Effector memory CD8-positive, alpha-beta T cell (primary cell): ENCODE measurements at places on chromosomes 11 and 22.

- no peak for DNase-seq
Observed at GRCh38 chr11:4654635-4655369, 11.0 kb downstream of the OR51E1 start.

DNA sequence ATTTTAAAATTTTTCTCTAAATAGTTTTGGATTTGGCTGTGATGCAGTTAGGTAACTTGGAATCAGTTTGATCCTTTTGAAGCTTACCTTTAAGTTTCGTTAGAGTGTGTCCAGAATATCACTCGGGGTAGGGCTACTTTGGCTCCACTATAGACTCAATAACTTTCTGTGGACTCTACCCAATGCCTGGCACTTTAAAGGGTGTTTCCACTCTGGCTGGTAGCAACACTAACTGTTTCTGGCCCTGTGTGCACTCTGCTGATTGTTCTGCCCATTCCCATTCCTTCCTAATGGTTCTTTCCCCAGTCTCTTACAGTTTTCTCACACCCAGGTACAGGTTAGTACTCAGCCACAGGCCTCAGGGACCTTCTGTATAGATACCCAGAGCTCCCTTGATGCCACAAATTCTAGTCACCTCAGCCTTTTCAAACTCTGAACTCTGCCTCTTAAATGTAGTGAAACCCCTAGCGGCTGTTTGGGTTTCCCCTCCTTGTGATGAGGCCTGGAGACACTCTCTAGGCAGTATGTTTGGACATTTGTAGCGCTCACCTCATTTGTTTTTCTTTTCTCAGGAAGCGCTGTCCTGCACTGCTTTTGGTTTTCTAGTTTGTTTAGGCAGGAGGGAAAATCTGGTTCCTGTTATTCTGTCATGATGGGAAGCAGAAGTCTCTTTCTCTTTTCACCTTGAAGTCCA is 16.8 kb downstream of the CUL5 start:
- DNase-seq, result no peak

GRCh38 chr22:41888627-41889200 is 26.2 kb downstream of the SHISA8 start:
- DNase-seq, result no peak

DNA sequence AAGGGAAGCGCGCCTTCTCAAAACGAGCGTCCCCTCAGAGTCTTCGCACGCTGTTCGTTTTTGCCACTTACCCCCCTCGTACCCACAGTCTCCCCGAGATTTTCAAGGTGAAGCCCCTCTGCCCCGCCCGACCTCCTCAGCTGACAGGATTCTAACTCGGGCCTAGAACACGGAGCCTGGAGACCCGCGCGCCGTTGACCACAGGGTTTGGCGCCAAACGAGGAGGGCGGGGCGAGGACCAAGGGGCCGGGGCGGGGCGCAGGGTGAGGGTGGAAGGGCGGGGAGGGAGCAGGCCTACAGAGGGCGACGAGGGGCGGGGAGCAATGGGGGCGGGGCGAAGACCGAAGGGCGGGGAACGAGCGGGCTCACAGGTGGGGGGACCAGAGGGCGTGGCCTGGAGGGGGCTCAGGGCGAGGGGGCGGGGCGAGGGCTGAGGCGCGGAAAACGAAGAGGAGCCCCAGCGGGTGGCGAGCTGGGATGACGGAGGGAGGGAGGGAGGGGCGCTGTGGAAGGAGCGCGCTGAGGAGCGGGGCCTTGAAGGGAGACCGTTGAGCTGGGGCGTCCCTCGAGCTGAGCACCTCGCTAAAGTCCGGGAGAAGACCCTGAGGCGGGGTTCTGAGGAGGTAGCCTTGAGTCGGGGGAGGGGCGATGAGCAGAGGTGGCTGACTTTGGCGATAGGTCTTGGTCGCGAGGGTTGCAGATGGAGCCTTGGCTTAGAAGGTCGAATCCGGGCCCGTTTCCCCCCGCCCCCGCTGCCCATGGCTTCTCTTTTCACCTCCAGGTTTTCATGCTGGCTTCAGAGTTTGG is at the start of gene DMC1:
DMC1 (minus strand) TSS at position 212 of the 807 bp plus-strand sequence. CDS start 1,927 bp downstream, outside the sequence.
- DNase-seq, result peak; percentile 92

GRCh38 chr11:100759856-100760255 is 72.8 kb downstream of the ARHGAP42 start:
- DNase-seq, result no peak

- DNase-seq, result no peak
Observed at GRCh38 chr22:16955678-16956210, 52.3 kb downstream of the GAB4 start.

- no peak for DNase-seq
Observed at GRCh38 chr11:129286813-129287212, 88.8 kb upstream of the BARX2 start.

GRCh38 chr11:86476109-86476861 is 101.6 kb downstream of the CCDC81 start:
- DNase-seq, result no peak

DNA sequence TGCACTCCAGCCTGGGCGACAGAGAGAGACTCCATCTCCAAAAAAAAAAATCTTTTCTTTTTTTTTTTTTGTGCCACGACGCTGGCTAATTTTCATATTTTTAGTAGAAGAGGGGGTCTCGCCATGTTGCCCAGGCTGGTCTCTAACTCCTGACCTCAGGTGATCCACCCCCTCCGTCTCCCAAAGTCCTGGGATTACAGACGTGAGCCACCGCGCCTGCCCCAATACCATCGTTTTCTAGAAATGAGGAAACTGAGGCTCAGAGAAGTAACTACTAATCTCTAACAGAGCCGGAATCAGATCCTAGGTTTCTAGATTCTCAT is 13.5 kb downstream of the SSH3 start:
- no peak for DNase-seq

DNA sequence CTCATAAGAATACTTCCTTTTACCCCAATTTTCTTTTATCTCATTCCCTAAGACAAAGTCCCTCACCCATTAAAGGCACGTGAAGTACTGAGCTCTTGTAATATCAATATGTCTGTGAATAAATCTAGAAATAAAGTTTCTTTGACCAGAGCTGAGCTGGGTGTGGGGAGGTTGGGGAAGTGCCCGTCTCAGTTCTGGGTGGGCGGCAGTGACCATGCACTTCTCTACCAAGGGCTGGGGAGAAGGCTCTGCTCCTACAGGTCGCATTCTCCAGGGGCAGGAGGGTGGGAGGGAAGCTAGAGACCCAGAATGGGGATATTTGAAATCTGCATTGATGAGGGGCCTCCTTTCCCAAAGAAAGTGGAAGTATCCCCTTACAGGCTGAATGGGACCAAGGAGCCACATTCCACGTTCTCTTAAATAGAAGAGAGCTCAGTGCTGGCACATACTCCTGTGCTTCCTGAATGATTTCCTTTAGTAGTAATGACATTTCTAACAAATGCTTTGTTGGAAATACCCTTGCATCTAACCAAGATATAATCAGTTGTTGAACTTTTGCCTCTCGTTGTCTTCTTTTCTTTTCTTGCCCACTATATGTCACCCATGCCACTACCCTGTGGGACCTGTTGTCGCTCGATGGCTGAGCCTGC is 16.1 kb downstream of the RBX1 start:
- DNase-seq, result no peak

DNA sequence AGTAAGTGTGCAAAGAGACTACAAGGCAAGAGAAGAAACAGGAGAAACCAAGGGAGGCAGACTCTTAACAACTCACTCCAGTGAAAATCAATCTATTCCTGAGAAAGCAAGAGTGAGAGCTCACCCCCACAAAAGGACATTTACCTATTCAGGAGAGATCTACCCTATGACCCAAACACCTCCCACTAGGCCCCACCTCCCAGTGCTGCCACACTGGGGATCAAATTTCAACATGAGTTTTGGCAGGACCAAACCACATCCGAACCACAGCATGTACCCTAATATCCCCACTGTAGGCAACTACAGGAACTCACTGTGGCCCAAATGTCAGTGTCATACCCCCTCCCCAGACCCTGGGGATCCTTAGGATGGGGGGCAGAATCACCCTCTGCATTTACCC is 526.2 kb upstream of the B3GAT1 start:
- no peak for DNase-seq
